ENCODE measurements at places on chromosomes 3 and 15. TPM values are rescaled to one million over a fixed set of nuclear protein-coding genes. Genes with fewer than 3 reads are reported as not detected.

Gene MAGEL2
- under 0.01 TPM for total RNA-seq

Gene TMEM158
- total RNA-seq, result 375 TPM

Gene DOCK3
- 0.12 TPM for total RNA-seq

Gene LRRC2
- total RNA-seq, result 7.4 TPM

Gene CPNE9
- total RNA-seq, result not detected

Gene EIF4E3
- total RNA-seq, result 1.2 TPM

Gene GPR62
- total RNA-seq, result 0.12 TPM

Gene STAC
- total RNA-seq, result 7.7 TPM

Gene TLR9
- total RNA-seq, result under 0.01 TPM

Gene SMARCC1
- total RNA-seq, result 33.7 TPM

Gene RETNLB
- not detected for total RNA-seq

Gene SAXO2
- 0.22 TPM for total RNA-seq

Gene CA12
- 128 TPM for total RNA-seq

Gene ARID3B
- total RNA-seq, result 1.5 TPM

All from uterine smooth muscle cell (primary cell).